ENCODE measurements at places on chromosomes 12 and 14.
A peak's percentile ranks its signal among the peaks of the same experiment; 100 is the strongest.

GRCh38 chr12:132429946-132430643, 59.9 kb upstream of the FBRSL1 start:
- no peak for DNase-seq

GRCh38 chr14:99359906-99360305, 87.9 kb upstream of the BCL11B start:
- DNase-seq, result no peak

DNA sequence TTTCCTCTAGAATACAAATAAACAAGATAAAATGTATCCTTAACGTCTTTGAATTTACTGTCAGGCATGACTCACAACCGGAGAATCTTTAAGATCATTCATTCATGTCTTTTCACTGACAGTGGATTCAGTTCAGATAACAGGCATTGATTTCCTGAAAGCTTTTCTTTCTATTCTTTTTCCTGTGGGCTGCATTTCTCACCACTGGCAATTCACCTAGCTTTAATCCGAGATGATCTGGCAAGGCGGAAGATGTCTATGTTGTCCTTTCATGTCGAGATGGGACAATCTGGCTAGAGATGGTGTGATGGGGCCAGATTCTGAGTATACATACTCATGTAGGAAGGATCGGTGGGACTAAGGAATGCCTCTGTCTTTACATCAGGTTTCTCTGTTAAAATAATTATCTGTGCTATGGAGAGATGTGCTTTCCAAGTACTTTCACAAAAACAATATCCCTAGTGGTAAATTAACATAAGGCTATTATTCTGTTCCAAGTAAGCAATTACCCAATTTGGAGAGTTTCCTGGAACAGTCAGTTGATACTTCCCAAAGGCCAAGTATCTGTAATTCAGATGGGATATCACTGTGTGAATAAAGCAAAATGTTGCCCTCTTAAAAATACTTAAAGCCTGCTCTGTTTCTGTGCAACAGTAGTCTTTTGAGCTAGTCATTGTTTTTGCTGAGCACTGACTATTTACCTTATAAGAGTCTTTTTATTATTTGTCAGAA, 17.8 kb downstream of the ACSS3 start:
- DNase-seq, result no peak

GRCh38 chr12:6386491-6386890, 2.5 kb downstream of the LTBR start:
- DNase-seq, result no peak

GRCh38 chr12:131911851-131912477, 17.1 kb upstream of the PUS1 start:
- DNase-seq, result no peak

GRCh38 chr14:54197369-54197768, 199.4 kb upstream of the CDKN3 start:
- no peak for DNase-seq

DNA sequence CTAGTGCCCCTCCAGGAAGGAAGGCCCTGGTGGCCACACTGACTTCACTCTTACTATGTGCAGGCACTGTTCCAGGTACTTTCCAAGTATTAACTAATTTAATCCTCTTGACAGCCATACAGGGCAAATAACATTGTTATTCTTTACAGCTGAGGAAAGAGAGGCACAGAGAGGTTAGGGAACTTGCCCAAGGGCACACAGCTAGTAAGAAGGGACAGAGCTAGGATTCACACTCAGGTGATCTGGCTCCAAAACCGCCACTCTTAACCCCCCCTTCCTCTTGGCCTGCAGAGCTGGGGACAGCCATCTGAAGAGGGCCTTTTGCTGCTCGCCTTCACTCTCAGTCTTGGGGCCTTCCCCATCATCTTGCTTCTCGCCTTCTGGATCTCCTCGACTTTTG, 4.0 kb downstream of the JDP2 start:
- DNase-seq, result no peak

DNA sequence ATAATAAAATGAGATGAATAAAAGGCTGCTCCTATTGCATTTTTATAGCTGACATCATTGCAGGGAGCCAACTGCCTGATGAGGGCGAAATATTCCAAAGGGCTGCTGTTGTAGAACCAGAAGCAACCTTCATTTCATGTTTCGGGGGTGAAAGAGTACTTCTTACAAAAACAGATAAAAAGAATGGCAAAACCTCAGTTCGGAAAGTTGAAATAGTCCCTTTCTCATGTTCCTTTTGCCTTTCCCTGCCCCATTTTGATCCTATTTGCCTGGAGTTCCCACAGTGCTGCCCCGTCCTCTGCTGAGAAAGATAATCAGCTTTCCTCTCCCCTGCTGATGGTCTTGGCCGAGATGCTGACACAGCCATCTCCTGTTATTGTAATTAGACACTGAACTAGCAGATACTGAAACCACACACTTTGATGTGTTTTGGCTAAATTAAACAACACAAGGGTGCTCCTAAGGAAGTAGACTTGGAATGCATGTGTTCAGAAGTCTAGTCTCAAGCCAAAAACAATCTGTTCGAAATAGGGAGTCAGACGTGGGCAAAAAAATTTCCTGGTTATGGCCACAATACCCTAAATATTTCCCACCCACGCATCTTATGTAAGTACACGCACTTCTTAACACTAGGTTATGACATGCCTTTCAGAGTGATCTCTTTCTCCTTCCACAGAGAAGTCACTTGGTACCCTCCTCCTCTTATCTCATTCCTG, 117.2 kb downstream of the PPM1H start:
- DNase-seq, result no peak

- DNase-seq, result no peak
Measured at GRCh38 chr14:40122968-40123648, 690.9 kb upstream of the FBXO33 start.

GRCh38 chr14:36439766-36440165, 80.3 kb downstream of the NKX2-1 start:
- DNase-seq, result no peak

GRCh38 chr12:99453836-99454538, 193.6 kb upstream of the GARIN6 start:
- no peak for DNase-seq

- DNase-seq, result no peak
Measured at GRCh38 chr14:89185919-89186855, 230.8 kb downstream of the FOXN3 start.

- no peak for DNase-seq
Measured at GRCh38 chr14:39912192-39913100, 480.2 kb upstream of the FBXO33 start.

DNA sequence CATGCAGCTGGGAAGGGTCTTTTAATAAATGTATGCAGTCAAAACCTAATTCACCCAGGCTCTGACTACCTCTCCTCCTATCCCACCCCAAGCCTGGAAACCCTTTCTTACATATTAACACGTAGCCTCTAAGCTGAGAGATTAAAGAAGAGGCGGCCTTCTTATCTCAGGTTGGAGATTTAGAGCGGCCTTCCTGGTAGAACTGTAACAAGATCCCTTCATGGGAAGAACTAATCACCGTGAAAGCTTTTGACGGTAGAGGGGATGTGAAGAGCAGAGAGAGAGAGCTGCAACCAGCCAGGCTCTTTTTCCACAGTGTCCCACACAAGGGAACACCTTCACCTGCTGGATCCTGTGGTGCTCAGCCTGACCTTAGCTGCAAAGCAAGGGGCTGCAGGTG, 367.4 kb downstream of the MED13L start:
- DNase-seq, result no peak

- no peak for DNase-seq
Measured at GRCh38 chr12:70828351-70828750, 92.2 kb downstream of the PTPRR start.

DNA sequence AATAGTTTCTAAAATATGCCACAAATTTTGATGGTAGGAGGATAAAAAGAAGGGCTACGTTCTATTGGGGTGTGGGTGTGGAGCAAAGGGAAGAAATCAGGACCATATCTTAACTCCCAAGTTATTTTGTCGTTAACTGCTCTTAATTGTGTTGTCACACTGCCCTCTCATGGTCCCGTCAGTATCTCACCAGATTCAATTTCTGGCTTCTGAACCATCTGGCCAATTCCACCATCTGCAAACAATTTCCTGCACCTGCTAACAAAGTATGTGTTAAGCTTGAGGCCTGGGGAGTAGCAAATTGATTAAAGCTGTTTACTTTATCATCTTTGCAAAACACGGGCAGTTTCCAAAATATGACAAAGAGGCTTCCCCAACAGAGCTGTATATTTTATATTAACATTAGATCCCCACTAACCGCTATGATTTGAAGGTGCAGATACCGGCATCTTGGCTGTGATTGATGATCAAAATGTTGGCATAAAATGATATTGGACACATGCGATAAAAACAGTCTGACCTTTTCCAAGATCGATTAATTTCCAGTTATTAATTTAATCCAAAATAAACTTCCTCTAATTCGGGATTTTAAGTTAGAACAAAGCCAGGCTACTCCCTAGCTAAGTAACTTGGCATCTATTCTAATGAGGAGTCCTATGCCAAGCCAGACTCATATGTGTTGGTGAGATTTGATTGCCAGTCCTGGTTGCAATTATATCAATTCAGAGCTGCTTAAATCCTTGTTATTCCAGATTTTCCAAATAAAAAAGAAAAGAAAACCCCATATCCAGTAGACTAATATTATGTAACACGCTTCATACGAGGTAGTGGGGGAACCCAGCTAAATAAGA, 6.9 kb upstream of the DNM1L start:
- DNase-seq, result no peak

GRCh38 chr12:4281173-4281654, 7.7 kb downstream of the CCND2 start:
- DNase-seq, result no peak

GRCh38 chr12:93042283-93042682, 113.2 kb upstream of the EEA1 start:
- no peak for DNase-seq

- no peak for DNase-seq
Measured at GRCh38 chr14:102086709-102086971, 204 bp downstream of the HSP90AA1 start.

DNA sequence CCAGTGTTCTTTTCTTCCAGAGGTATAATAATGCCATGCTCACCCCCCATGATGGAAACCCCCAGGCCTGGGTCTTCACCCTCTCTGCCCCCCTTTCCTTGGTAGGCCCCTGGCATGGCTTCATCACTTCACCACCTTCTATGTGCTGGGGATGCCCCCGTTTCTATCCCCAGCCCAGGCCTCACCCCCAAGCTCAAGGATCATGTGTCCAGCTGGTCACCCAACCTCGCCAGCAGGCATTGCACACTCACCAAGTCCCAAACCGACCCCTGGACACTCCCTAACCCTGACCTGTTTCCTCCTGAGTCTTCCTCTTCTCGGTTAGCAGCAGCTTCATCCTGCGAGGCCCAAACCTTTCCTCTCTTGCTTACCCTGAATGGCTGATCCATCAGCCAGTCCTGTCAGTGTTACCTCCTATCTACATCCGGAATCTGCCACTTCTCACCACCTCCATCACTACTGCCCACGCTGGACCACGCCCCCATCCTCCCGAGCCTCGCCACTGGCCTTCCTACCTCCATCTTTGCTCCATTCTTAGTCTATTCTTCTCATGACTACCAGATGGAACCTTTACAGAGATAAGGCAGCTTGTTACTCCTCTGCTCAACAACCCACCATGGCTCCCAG, 69.0 kb downstream of the MVK start:
- no peak for DNase-seq

GRCh38 chr14:53929871-53930715, 26.5 kb downstream of the BMP4 start:
- no peak for DNase-seq

GRCh38 chr12:92928421-92928961, 604 bp downstream of the EEA1 start:
- peak; percentile 47 for DNase-seq

- no peak for DNase-seq
Measured at GRCh38 chr12:66320996-66321395, 18.7 kb downstream of the HELB start.

DNA sequence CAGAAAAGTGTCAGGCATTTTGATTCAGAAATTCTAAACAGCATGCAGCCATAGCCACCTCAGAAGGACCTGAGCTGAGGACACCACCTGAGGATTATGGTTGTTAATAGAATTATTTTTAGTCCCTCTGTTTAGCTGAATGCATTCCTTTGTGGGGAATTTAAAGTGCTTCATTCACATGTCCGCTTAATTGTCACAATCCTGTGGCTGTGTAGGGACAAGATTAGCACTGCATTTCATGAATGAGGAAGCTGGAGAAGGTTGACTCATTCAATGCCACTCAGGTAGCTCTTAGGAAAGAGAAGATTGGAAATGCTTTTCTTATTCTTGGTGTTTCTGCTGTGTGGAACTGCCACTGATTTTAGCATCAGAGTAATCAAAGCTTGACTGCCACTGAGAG, 42.0 kb upstream of the KRR1 start:
- DNase-seq, result no peak

DNA sequence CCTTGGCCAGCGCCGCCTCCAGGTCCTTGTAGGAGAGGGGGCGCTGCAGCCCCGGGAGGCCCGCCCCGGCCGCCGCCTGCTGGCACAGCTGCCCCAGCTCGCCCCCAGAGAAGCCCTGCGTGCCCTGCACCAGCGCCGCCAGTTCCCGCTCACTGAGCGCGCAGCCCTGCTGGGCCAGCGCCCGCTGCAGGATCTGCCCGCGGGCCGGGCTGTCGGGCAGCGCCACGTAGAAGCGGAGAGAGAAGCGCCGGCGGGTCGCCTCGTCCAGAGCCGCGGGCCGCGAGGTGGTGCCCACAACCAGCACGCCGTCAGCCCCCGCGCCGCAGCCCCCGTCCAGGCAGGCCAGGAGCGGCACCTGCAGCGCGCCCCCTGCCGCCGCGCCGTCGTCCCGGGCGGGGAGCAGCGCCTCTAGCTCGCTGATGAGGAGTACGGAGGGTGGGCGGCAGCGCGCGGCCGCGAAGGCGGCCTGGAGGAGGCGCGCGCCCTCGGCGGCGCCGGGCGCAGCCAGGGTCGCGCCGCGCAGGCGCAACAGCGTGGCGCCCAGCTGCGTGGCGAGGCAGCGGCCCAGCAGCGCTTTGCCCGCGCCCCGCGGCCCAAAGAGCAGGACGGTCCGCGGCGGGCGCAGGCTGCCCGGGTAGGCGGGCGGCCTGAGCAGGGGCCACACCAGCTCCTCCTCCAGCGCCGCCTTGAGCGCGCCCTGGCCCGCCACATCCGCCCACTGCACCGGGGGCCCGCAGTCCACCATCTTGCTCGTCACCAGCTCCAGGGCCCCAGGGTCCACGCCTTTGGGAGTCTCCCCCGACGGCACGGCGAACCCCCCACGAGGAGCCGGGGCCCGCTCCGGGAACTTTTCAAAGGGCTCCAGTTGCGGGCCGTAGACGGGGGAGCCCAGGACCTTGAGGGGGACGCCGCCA, 27.7 kb downstream of the FIGNL2 start:
- peak; percentile 57 for DNase-seq

GRCh38 chr12:52691841-52692150, 11.5 kb downstream of the KRT77 start:
- no peak for DNase-seq

GRCh38 chr12:27462851-27463250, 16.3 kb downstream of the SMCO2 start:
- no peak for DNase-seq

GRCh38 chr14:79543967-79544697, 667.2 kb downstream of the DIO2 start:
- no peak for DNase-seq
